Stimulated activated CD4-positive, alpha-beta T cell treated with anti-CD3 and anti-CD28 coated beads, TNF-alpha, amount 100 ng/mL, for 4 hours (primary cell): ENCODE measurements at places on chromosomes 3 and 15.

- DNase-seq: no peak
Observed at GRCh38 chr15:65811835-65812234, 19.7 kb upstream of the DENND4A start.

GRCh38 chr3:174168026-174168425, 691.1 kb upstream of the NAALADL2 start:
- DNase-seq: no peak

DNA sequence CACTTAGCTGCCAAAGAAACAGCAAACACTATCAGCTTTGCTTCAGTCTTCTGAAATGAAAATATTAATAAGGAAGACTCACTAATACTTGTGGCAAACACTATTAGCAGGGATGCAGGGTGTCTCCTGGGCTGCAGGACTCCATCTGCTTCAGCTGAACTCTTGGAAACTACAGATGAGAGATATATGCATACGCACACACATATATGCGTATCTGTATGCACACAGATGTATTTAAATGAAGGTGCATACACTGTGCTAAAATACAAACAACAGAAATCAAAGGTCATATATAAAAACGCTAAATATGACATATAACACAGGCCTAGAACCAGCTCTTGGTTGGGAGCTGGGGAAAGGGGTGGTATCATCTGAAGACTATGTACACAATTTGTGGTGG, 10.6 kb downstream of the PPM1M start:
- no peak for DNase-seq

DNA sequence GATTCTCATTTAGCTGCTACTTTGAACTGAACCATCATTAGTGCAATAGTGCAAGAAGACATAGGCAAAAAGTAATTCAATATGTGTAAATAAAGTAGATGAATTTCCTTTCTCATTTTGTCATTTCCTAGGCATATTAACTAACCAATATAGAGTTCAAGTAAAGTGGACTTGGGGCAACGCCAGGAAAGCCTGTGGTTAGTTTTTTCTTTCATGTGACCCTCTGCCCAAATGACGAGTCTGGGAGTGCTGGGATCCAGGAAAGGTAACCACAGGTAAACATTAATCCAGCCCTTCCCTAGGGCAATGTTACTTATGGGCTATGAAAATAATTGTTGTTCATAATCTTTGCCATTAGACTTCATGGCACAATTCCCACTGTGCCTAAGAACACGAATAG, 181.0 kb downstream of the VPS13C start:
- no peak for DNase-seq

- no peak for DNase-seq
Observed at GRCh38 chr3:123525433-123525832, 59.4 kb downstream of the HACD2 start.

- DNase-seq: no peak
Observed at GRCh38 chr15:55758580-55758986, 15.6 kb upstream of the PRTG start.

DNA sequence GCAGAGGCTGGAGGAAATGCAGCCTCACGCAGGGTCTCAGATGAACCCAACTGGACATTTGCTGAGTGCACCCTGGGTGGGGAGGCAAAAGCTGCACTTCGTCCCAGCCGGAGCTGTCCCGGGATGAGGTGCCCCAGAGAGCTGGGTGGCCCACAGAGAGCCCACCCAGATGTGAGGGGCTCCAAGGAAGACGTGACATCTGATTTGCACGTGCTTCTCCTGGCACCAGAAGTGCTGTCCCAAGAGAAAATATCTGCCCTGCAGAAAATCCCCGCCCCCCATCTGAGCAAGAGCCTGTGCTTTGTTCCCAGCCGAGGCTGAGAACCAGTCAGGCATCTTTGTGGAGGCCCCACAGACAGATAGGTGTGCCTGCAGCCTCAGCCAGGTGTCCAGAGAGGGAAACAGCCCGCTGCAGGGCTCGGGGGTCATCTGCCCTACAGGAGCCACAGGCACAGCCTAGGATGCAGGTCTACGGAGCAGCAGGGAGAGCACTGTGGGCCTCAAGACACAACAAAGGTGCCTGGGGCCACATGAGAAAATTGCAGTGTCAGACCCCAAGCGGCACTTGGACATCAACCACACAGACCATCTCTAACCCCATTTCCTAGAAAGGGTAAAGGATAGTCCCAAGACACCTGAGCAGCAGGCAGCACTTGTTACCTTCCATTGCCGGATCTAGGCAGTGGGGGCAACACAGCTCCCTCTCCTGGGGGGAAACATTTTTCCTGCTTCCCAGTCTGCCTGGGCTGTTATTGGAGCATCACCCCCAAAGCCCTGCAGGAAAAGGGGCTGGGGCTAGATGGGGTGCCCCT, 5.8 kb downstream of the TMIE start:
- DNase-seq: no peak

GRCh38 chr15:34179234-34179633, 30.7 kb downstream of the KATNBL1 start:
- no peak for DNase-seq

DNA sequence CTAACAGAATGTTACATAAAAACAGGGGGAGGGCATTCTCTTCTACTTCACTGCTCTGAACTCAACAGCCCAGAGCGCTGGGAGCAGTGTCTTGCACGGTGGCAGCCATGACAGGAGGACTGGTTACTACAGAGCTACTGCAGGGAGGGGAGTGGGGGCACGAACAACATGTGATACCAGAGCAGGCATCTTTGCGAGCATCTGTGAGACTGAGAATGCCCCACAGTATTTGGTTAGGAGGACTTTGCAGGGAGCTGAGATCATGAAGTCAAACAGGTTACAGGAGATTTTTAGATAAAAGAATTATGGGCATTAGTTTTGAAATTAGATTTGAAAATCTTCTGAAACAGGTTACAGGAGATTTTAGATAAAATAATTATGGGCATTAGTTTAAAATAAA, 58.8 kb upstream of the GOLGA8B start:
- no peak for DNase-seq

DNA sequence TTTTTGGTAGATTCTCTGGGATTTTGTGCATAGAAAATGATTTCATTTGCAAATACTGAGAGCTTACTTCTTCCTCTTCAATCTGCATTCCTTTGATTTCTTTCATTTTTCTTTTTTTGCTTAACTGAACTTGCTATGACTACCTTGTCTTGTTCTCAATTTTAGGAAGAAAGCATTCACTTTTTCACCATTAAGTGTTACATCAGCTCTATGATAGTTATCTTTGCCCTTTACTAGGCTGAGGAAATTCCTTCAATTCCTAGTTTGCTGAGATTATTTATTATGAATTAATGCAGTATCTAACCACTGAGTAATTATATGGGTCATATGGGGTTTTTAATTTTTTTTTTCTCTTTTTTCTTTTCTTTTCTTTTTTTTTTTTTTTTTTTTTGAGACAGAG, 172.8 kb downstream of the PEAK1 start:
- no peak for DNase-seq

DNA sequence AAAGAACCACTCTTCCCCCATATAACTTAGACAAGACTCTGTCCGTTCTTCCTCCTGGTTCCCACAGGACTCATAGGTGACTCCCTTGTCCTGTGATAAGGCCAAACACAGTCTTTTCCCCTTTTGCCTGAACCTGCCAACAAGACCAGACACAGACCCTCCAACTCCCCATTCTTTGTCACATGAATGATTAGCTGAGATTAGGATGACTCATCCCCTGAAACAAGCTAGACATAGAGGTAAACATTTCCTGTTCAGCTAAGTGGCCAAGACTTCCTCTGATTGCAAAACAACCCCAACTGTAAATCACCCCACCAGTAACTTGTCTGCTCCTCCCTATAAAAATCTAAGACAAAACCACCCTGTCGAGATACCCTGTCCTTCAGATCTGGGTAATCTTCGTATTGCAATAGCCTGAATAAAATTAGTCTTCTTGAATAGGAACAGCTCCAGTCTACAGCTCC, 11.4 kb upstream of the HTR3E start:
- DNase-seq: no peak

DNA sequence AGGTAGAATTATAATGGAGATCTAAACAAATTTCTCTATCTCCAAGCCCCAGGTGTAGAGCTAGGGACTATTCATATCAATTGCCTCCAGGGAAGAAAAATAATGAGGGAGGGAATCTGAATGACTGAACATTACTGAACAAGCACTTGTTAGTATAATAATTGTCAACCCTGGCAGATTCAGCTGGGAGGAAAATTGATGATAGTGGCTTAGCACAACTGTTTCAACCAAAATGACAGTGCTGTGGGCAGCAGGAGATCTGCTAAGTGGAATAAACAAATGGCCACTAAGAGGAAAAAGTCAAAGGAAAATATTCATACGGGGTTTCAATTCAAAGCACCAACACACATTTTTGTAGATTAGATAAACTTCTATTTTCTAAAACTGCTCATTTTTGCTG, 294.9 kb upstream of the ZNF385D start:
- no peak for DNase-seq

DNA sequence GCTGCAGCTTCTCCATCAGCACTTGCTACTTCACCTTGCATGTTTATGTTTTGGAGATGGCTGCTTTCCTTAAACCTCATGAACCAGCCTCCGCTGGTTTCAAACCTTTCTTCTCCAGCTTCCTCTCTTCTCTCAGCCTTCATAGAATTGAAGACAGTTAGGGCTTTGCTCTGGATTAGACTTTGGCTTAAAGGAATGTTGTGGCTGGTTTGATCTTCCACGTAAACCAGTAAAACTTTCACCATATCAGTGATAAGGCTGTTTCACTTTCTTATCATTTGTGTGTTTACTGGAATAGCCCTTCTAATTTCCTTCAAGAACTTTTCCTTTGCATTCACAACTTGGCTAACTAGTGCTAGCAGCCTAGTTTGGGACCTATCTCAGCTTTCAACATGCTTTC, 11.7 kb upstream of the GNAT1 start:
- DNase-seq: no peak

DNA sequence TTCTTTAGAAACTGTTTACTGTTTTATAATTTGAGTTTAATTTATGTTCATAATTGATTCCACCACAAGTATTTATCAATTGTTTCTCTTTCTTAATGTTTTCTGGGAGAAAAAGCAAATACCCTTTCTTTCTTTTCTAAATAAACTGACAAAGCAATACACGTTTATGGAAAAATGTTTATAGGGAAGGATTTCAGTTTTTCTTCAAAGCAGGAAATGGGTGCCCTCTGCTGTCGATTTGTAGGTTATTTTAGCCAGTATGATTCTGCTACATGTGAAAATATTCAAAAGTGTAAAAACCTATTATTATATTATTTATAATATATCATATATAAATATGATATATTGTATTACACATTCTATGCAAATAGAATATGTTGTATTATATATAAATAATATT, 921.0 kb upstream of the ROBO1 start:
- DNase-seq: no peak

DNA sequence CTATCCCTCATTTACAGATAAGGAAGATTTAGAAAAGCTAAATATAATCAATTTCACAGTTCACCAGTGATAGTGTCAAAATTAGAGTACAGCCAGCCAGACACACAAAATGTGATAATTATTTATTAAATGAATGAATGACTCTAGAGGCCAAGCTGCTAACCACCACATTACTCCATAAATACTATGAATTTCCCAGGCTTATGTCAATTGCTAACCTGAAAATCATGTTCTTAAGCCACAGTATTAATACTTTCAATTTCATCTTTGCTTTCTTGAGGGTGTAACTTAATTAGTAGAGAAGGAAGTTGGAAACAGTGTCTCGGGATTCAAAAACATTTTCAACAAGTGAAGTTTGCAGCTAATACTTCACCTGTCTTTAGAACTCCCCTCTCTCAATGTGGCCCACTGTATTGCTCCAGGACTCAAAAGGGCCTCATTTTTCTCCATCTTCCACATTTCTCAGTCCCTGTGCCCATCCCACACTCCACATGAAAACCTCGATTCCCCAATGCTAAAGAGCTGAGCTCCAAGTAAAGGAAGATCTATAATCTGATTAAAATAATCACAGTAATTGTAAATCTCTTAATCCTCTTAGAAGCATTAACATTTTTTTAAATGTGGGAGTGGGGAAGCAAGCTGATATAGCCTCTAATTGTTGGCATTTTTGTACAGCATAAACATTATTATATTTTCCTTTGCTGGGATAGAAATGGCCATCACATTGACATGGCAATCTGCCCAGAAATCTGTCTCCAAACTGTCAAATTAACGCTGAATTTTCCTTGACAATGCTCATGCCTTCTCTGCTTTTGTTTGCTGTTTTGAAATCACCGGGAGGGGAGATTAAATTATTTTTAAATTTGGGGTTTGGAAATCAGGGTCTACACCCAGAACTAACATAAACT, 765.1 kb downstream of the ROBO1 start:
- DNase-seq: no peak

GRCh38 chr3:14861031-14861430, 42.3 kb downstream of the FGD5 start:
- no peak for DNase-seq

- no peak for DNase-seq
Observed at GRCh38 chr3:30766522-30766921, 127.9 kb downstream of the GADL1 start.

DNA sequence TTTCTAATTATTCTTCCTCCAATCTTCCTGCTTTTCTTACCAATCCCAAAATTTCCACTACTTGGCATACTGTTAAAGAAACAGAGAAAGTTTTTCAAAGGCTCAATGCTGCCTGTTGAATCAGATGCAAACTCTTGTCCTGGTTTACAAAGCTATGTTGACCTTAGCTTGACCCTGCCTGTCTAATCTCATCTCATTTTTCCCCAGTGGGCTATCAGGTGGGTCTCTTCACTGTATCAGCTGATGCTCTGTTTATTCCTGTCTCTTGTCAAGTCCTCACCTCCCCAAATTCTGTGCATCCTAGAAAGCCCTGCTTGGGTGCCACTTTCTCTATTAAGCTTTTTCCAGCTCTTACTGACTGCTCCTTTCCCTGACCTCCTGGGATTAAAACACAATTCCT, 18.2 kb downstream of the NFKBIZ start:
- DNase-seq: no peak

GRCh38 chr3:22981166-22981565, 222.0 kb upstream of the UBE2E2 start:
- no peak for DNase-seq

DNA sequence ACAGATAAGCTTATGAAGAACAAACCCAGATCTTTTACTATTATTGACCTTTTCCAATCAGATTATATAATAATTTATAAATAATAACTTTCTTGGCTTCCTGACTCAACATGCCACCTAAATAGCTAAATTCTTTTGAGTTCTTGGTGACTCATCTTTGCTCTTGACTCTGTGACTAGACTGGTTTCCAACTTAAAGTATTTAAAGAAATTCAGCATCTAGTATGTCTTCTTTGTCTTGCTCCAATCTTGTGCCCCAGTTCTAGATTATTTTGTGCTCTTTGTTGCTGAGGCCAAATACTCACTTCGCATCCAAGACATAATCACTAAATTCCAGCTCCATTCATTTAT, 483.2 kb upstream of the TBL1XR1 start:
- no peak for DNase-seq

GRCh38 chr3:159711560-159712333, 276.9 kb upstream of the IL12A start:
- DNase-seq: no peak

DNA sequence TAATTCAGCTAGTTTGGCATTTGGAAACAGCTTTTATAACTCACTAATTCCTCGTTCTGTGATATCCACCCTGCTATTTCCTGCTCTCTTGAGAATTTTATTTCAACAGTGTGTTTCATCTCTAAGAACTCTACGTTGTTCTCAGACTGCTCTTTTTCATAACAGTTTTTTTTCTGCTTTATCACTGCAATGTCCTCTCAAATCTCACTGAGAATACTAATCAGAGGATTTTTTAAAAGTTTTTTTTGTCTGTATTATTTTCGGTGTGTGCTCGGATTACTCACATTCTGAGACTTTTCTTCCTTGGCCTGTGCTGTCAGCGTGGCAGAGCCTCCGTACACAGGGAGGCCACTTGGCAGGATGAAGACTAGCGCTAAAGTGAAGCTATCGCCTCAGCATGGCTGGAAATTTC, 59.4 kb upstream of the NEO1 start:
- no peak for DNase-seq
